ENCODE measurements at places on chromosomes 1 and 21.

DNA sequence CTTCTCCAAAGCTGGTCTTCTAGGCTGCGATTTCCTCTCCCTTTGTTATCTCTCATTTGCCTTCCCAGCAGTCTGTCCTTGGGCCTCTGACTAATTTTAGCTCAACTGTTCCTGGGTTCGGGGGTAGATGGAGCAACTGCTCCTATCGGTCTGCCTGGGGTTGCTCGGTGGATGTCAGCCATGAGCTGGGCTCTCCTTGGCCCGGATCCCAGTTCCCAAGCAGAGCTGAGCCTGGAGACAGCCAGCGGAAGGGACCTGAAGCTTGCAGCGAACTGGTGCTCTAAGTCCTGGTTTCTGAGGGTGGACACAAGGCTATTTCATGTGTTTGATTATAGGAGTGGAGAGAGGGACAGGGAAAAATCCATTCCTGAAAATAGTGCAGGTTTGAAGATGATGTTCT, 423.0 kb downstream of the RPS6KC1 start:
- DNase-seq: peak; percentile 48

- no peak for DNase-seq
Measured at GRCh38 chr1:60894130-60894529, 188.2 kb upstream of the NFIA start.

GRCh38 chr1:67053535-67053784, 488 bp downstream of the SLC35D1 start:
- DNase-seq: peak; percentile 70

GRCh38 chr21:34812504-34813265, 143.9 kb downstream of the CLIC6 start:
- DNase-seq: peak; percentile 88

DNA sequence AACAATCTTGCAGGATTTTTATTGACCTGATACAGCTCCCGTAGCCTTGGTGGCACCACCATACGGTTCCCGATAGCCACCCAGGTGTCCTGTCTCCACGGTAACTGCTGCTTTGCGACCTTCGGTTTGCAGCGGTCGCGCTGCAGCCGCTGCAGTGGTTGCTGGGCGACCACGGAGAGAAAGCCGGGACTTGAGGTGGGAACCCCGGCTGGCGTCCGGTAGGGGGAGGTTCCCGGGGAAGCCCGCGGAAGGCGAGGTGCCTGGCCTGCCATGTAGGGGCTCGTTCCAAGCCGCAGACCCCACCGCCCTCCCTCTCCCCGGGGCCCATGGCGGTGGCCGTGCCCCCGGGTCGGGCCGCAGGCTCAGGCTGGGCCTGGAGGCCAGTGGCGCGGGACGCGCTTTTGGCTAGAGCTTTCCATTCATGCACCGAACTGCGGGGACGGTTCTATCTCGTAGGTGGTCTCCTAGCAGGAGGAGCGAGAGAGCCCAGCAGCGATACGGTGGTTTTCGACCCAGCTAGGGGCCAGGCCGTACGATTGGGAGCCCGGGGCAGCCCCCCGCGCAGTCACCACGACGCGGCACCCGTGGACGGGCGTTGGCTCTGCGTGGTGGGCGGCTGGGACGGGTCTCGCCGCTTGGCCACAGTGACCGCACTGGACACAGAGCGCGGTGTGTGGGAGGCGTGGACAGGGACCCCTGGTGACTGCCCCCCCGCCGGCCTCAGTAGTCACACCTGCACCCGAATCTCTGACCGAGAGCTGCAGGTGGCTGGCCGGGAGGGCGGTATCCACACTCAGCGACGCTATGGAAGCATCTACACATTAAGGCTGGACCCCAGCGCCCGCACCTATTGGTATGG, at the start of gene KLHDC9:
Gene KLHDC9 (plus strand): TSS at position 152 of the 859 bp plus-strand sequence. CDS start 175 bp downstream, at position 327.
- DNase-seq: peak; percentile 80

DNA sequence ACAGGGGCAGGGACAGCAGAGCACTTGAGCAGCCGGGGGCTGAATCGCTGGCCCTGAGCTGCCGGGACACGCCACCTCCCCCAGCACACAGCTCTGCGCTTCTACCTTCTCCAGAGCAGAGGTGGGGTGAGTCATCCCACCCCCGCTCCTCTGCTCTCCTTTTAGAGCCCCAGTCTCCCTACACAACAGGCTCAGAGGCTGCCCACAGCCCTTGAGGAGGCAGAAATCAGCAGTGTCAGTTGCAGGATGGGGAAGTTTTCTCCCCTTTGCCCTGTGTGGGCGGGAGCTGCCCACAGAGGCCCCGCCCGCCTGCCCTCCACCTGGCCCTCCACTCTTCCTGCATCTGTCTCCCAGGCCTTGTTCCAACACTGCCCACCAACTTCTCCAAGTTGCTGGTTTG, 94.6 kb downstream of the STUM start:
- peak; percentile 87 for DNase-seq

GRCh38 chr1:24619376-24619775, 23.7 kb upstream of the SRRM1 start:
- DNase-seq: no peak

GRCh38 chr1:206003854-206004800, 932 bp upstream of the RAB7B start:
- DNase-seq: no peak

GRCh38 chr1:234539666-234540403, 60.9 kb upstream of the TARBP1 start:
- no peak for DNase-seq

DNA sequence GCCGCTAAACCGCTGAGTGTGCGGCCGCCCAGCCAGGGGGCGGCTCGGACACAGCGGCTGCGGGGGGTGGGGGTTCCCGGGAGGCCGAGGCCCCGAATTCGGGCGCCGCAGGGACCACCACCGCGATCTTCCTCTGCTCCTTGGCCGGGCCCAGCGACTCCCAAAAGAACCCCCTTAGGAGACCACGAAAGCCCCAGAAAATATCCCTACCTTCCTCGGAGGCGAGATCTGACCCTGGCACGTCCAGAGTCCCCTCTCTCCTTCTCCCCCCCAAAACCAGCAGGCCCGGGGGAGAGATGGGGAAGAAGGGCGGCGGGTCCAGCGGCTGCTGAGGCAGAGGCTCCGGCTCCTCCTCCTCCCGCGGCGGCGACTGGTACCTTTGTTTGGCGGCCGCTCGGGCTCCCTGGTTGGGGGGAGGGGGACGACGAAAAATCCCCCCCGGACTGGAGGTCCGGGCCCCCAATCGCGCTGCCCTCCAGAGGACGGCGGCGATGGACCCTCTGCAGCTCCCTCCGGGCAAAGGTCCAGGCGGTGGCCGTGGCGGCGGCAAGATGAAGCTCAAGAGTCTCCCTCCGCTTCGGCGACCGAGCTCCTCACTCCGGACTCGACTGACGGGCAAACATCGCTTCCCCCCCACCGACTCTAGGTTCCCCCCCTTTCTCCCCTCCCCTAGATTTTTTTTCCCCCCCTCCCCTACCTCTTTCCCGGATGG, at the start of gene ARID4B:
Gene ARID4B (minus strand): TSS at position 621 of the 712 bp plus-strand sequence. CDS start 1,260 bp downstream, outside the sequence.
- no peak for DNase-seq

DNA sequence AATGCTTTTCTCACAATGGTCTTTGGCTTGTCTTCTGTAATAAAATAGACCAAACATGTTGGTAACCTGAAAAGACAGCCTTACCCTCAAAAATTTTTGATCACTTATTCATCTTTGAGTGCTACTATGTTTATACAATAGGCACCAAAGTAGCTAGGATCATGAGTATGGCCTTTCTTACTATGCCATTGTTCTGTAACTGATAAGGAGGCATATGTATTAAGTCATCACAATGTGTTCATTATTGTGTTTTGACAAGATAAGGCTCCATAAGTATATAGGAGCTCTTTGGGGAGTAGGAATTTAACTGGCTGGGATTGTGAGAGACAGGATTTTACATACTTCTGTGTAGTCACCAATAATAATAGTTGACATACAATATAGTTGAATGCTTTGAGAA, 675 bp downstream of the TMCO2 start:
- DNase-seq: no peak

DNA sequence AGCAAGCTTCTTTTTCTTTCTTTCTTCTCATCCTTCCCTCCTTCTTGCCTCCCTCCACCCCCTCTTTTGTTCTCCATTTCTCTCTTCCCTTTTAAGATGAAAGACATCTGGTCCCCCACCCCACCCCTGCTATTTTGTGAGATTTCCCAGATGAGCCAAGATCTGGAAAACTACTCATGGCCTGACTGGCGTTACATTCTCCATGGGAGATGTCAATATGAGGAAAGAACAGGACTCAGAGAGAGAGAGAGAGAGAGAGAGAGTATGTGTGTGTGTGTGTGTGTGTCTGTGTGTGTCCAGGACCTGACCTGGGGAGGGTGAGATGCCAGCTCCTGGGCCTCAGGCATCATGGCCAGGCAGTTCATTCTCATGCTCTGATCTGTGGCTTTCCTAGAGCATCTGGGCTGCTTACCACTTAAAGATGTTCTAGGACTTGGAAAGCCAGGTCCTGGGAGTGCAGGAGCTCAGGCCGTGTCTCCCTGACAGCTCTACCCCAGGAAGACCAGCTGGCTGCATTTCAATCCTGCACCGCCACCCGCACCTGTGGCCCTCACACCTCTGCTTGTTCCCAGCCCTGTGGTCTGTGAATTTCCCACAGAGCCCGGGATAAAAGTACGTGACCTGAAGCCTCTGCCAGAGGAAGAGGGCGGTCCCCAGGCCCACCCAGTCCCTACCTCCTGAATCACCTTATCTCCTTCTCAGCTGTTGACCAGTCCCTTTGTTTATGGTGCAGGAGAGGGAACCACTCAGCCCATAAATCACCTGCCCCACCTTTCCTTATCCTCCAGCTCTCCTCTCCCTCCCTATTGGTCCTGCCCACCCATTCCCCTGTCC, 3.2 kb upstream of the BEST4 start:
- no peak for DNase-seq

GRCh38 chr1:181127898-181128453, 39.5 kb downstream of the IER5 start:
- peak; percentile 54 for DNase-seq

DNA sequence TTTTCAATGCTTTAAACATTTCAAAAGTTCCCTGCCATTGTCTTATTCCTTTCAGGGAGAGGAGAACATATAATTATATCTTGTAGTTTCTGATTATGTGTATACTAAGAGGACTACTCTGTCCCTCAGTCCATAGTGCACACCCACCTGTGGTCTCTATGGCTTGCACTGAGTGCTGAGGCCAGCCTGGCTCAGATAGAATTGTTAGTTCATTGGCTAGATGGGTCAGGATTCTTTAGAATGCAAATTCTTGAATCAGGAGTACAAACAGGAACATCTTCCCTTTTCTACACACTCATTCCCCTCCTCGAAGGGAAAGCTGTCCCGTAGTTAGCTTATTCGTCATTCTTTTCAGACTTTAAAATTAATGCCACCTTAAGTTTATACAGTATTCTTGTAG, 8.2 kb downstream of the BACH1 start:
- DNase-seq: no peak

GRCh38 chr1:236429715-236430274, 35.7 kb downstream of the EDARADD start:
- DNase-seq: no peak

- no peak for DNase-seq
Measured at GRCh38 chr21:14957836-14958235, 107.0 kb downstream of the NRIP1 start.

DNA sequence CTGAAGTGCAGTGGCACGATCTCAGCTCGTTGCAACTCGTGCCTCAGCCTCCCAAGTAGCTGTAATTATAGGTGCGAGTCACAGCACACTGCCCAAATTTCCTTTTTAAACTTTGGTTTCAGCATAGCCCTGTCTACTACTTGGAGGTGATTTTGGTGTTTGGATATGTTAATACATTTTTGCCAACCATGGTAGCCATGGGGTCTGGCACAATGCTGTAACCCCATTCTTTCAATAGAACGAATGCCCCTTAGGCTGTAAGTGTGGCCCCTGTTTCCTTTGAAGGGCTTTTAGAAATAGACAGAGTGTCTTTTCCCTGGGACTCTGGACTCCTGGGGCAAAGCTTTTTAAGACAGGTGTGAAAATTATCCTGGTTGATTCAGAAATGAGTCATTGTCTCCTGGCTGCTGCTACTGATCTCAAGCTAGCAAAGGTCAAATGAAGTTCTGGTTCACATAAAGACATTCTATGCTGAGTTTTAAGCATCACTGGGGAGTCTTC, 141.1 kb upstream of the RUNX1 start:
- DNase-seq: peak; percentile 66

- DNase-seq: no peak
Measured at GRCh38 chr1:24572301-24572700, 16.4 kb downstream of the NCMAP start.

All from Daoy (cell line).